ENCODE measurements at places on chromosomes 2 and 18. TPM values are rescaled to one million over a fixed set of nuclear protein-coding genes. Genes with fewer than 3 reads are reported as not detected.
A peak's percentile ranks its signal among the peaks of the same experiment; 100 is the strongest.

- peak; percentile 38 for DNase-seq
Observed at GRCh38 chr2:168529054-168529833, 73.2 kb downstream of the CERS6 start.

GRCh38 chr2:16015210-16015902, 75.0 kb downstream of the MYCN start:
- no peak for DNase-seq

DNA sequence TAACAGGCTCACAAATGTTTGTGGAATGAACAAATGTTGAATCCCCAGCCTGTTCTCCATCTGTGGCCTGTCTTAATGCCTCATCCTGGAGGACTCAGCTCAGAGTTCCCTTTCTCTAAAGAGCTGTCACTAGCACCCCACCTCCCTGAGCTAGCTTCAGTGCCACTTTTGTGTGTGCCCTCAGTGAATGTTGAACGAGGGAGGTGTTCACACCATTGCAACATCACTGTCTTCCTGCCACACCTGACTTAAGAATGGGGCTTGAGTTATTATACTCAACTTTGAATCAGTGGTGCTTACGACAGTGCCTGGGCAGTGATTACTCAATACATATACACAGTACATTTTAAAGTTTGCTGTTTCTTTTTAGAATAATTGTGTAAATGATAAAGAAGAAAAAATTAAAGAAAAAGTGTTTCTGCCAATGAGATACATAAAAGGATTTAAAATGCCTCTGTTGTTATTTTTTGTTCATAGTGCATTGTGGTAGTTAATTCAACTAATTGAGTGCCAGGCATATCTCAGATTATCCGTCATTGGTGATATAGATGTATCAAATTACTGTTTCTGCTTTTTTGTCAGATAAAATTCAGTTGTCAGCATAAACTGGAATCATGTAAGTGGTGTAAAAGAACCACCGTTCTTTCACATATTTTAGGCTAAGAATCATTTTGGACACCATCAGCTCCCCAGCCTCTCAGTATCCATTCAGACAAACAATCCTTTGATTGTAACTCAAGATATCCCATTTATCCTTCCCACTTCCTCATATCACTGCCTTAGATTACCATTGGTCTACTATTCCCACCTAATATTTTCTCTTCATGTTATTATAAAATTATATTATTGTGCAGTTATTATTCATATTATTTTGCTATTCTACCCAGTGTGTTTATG, 304.7 kb downstream of the PTPRM start:
- DNase-seq, result peak; percentile 9

GRCh38 chr2:101185085-101185484, 33.9 kb upstream of the TBC1D8 start:
- DNase-seq, result no peak

DNA sequence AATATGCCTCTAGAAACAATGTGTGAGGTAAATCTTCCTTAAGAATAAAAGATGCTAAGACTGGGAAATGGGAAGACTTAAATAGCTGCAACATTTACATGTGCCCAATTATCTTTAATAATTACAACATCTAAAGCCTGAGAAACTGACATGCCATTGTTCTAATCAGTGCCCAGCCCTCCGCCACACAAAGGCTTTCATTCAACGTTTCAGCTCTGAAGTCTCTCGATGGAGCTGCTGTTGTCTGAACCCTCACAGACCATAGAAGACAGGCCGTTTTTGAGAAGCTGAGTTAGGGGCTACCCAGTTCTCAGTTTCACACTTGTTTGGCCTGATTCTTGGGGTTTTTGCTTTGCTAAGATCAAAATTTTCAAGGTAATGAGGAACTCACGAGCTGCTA, 315.4 kb upstream of the CHST9 start:
- DNase-seq, result no peak

SEH1L gene
- 36.5 TPM for total RNA-seq

DNA sequence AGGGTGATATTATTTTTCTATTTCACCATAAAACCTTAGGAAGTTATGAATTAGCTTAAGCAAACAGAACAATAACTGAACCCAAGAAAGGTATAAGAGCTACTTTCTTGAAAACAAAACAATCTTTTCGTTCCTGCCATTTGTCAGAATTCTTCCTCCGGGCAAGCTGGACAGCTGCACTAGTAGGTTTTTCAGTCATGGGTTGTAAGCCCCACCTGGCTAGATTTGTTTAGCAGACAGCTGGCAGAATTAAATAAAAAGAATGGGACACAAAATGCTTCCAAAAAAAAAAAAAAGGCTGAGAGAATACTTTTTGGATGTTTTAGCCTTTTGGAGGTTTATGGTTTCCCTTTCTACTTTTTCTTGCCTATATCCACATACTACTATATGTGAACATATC, 694.1 kb downstream of the ARHGAP15 start:
- no peak for DNase-seq

- DNase-seq, result peak; percentile 68
Observed at GRCh38 chr2:164655336-164655735, 34.1 kb upstream of the GRB14 start.

PLGLB2 gene
- total RNA-seq, result 1.5 TPM

MC5R gene
- not detected for total RNA-seq

DNA sequence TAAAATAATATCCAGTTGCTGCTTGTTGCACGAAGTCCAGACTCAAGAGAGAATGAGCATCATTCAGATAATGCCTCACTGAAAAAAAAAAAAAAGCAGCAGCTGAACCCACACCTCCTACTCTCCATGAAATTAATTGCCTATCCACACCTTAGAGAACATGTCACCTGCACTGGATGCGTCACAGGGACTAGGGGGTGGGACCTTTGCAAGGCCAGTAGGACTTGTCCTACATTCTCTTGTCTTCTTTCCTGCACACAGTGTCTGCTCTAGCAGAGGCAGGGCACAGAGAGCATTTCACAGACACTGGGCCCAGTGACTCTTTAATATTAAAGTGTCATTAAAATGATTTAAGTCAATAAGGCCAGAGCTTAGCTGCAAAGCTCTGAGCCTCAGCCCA, at the start of gene ABCA12:
Gene ABCA12 (minus strand): TSS at position 148 of the 400 bp plus-strand sequence. CDS start 418 bp downstream, outside the sequence.
- no peak for DNase-seq

CFAP221 gene
- not detected for total RNA-seq

DNA sequence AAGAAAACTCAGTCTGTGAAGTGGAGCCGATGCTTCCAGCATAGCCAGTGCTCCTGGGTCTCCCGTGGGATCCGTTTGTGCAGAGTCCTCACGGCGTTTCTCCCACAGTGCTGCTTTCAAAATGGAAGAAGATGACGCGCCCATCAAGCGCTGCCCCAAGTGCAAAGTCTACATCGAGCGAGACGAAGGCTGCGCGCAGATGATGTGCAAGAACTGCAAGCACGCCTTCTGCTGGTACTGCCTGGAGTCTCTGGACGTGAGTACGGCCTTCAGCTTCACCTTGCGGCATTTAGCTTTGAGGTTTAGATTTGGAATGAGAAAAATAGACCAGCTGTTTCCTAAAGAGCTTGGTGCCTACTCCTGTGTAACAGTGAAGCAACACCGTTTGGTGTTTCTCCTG, 107.0 kb downstream of the RNF144A start:
- DNase-seq, result no peak

DNA sequence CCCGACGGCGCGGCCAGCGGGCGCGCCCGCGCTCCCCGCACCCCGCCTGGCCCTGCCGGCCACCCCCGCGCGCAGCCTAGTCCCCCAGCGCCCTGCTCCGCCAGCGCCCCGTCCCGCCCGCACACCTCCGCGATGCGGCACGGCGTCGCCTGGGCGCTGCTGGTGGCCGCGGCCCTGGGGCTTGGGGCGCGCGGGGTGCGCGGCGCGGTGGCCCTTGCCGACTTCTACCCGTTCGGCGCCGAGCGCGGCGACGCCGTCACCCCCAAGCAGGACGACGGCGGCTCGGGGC, 232 bp downstream of the SNED1 start:
- DNase-seq, result no peak

DNA sequence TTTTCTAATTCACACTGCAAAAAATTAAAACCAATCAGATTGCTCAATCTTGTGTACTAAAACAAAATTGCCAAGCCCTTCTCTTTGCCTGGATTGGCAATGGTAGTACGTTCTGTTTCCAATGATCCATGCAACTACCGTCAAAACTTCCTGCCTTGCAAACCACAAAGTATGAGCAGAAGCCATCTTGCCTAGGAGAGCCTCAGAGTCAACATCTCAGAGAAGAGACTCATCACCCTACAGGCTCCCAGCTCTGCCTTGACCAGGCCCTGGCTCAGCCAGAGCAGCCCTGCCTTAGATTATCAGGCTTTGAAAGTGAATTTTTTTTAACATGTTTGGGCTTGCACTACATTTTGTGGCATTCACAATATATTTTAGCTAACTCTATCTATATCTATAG, 574.1 kb downstream of the SATB2 start:
- peak; percentile 26 for DNase-seq

SOCS6 gene
- total RNA-seq, result 48.1 TPM

Data from GM23248 (cell line).